ENCODE measurements at places on chromosomes 7 and 10. TPM values are rescaled to one million over a fixed set of nuclear protein-coding genes. Genes with fewer than 3 reads are reported as not detected.

ZPBP gene
- total RNA-seq, result not detected

- H3K4me3 ChIP-seq, result no peak overlapping the region
- no peak for DNase-seq
- peaks cover 4% of the 10 kb centered on the region for H3K4me1 ChIP-seq
- H3K27ac ChIP-seq, result no peak overlapping the region
- H3K36me3 ChIP-seq, result no peaks in the 10 kb centered on the region
Observed at GRCh38 chr10:126011995-126012394, 115.6 kb downstream of the FANK1 start.

WEE2 gene
- total RNA-seq, result not detected

DNA sequence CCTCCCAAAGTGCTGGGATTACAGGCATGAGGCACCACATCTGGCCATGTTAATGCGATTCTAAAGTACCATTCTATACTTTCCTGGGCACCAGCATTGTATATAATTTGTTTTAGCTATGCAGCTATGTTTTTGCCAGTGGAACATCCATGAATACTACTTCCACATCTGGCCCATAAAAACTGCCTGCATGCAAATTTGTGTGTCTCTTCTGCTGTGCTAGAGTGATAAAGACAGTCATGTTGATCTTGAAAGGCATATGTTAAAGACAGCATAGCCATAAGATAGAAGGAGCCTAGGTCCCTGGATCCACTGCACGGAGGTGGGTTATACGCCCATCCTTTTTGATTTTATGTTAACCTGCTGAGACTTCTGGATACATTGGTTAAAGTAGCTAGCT, 52.3 kb downstream of the HACD1 start:
- H3K4me1 ChIP-seq, result no peaks in the 10 kb centered on the region
- H3K4me3 ChIP-seq, result no peak overlapping the region
- DNase-seq, result no peak
- H3K27me3 ChIP-seq, result no peaks in the 10 kb centered on the region
- H3K36me3 ChIP-seq, result no peaks in the 10 kb centered on the region
- no peak overlapping the region for H3K27ac ChIP-seq

SRRT gene
- total RNA-seq, result 290 TPM

DNA sequence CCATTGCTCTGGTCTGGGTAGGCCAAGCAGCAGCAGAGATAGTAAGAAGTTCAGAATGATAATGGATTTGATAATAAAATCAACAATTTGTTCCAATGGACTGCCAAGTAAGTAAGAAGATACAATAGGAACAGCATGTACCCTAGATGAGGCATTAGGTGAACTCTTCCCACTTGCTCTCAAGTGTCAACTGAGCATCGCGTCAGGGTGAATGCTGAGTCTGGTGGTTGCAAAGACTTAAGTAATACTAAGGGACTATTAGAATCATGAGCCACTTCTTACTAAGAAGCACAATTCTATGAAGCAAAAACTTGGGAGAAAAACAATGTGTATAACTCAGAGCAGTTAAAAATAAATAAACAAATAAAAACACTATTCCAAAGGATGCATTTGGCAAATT, 54.5 kb downstream of the LRRN3 start:
- H3K27ac ChIP-seq, result no peak overlapping the region
- peaks cover 7% of the 10 kb centered on the region for H3K4me1 ChIP-seq
- H3K27me3 ChIP-seq, result no peaks in the 10 kb centered on the region
- no peak for DNase-seq
- no peak overlapping the region for H3K4me3 ChIP-seq

Measured in activated T-helper 2 cell treated with anti-CD3 and anti-CD28 coated beads, Interferon-gamma antibody, Interleukin-2, Interleukin-4, amounts not matched to agents 10 μg/mL and 5 μg/mL and 100 μg/mL, durations not matched to agents 14 hours and 24 hours and 36 hours (primary cell).